NCI-H2029 treated with DMSO at 0.1 percent for 48 hours (cell line): ENCODE measurements at places on chromosomes 3 and 15.
A peak's percentile ranks its signal among the peaks of the same experiment; 100 is the strongest.

- no peak for DNase-seq
Observed at GRCh38 chr3:26307192-26307591, 315.4 kb upstream of the LRRC3B start.

GRCh38 chr3:157045238-157045850, 114.6 kb downstream of the CCNL1 start:
- DNase-seq = no peak

- peak; percentile 56 for DNase-seq
Observed at GRCh38 chr3:175336406-175337133, 477.4 kb downstream of the NAALADL2 start.

DNA sequence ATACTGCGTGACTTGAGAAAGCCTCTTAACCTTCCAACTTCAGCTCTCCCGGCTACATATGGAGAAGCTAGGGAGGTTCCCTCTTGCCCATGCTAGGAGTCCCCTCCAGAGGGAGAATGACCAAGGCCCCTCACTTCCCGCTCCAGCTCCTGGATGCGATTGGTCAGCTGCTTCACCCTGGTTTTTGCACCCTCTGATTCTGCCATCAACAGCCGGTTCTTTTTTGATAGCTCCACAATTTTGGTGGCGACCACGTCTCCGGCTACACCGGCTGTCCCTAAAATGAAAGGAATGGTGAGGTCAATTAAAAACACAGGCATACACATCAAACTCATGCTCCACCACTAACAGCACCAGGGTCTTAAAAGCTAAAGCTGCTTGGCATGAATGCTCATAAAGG, 20.6 kb downstream of the CCDC13 start:
- DNase-seq = no peak

DNA sequence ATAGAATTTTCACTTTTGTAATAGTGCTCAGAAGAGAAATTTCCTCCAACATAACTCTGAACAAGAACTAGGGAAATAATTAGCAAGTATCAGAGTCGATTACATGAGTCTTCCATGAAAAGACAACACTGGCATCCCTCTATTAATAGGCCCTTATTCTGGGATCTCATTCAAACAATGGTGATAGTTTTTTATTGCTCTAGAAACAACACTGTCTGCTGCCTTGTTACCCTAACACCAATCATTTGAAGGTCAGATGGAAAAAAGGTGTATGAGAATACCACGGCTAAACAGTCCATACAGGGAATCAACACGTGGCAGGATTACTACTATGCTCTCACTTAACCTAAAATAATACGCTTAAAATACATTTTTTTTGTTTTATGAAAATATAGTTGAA, 35.9 kb downstream of the GNB4 start:
- no peak for DNase-seq

GRCh38 chr3:139530717-139531116, 8.8 kb downstream of the RBP1 start:
- no peak for DNase-seq

DNA sequence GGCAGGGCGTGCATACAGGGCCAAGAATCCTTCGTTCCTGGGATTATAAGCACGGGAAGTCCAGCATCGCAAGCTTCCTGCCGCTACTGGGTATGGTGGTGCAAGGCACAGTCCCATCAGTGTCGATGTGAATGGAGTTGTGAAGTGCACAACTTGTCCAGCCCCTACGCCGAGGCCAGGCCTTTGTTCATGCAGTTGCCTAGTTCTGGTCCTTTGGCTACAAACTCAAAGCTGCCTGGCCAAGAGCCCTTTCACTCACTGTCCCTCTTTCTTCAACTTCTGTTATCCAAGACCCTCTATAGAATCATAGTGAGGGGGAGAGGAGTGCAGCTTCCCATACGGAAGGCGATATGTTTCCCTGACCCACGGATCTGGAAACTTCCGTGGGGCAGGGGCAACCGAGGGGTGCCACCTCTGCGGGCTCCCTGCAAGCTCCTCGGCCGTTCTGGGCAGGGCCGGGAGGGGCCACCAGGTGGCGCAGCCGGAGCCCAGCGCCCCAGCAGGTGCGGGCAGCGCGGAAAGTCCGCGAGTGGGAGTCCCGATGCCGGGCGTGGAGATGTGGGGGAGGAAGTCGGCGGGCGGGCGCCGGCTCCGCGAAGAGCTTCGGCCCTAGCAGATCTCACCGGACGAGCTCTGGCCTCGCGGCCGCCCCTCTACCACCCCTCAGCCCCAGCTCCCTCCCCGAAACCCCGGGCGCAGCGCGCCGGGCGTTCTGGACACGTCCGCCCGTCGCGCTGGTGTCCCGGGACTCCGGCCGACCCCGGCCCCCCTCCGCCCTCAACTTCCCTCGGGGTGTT, 693 bp downstream of the RASGRP1 start:
- DNase-seq = no peak

GRCh38 chr3:168066882-168067281, 28.8 kb downstream of the GOLIM4 start:
- no peak for DNase-seq

DNA sequence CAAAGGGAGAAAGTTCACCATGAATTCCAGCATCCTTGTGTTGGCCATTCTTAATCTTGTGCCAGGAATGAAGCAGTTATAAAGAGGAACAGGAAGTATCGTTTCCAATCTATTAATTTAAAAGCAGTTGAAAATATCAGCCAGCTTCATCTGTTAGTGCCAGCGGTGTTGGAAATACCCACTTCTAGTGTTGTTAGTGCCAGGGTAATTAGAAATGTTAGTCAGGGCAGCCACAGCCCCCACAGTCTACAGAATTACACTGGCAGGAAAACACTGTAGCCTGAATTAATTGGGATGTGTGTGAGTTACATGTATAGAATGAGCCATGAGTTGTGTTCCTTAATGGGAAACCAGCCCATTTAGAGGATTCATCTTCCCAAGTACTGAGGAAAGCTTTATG, 127.8 kb downstream of the GHSR start:
- no peak for DNase-seq

- no peak for DNase-seq
Observed at GRCh38 chr15:96428742-96429141, 98.2 kb downstream of the NR2F2 start.

DNA sequence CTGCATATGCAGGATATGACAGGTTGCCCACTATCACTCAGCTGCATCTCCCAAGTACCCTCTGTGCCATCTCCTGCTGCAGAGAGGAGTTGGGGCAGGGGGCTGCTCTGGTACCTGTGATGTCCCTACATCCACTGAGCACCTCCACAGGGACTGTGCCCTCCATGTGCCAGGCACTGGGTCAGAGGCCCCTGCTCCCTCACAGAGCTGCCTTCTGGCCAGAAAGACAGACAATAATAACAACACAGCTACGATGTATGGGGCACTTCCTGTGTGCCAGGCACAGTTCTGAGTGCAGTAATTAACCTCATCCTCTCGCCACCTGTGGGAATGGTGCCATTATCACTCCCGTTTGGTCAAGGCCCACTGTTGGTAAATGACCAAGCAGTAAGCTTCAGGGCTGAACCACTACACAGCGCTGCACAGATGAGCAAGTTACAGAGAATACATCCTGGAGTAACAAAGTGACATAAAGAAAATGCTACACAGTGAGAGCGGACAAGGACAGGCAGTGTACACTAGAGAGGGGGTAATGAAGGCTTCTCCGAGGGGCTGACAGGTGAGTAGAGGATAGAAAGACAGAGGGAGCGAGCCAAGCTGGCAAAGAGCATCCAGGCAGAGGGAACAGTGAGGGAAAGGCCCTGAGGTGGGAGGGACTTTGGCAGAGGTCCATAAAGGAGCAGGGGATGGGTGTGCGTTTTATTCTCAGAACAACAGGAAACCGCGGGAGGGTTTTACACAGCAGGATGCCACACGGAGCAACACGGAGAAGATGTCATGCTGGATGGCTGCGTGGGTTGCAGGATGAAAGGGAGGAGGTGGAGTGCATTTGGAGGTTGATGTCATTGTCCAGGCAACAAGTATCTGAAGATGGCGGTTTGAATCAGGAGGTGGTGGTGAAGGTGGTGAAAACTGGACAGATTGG, 13.6 kb downstream of the WNT7A start:
- DNase-seq = peak; percentile 37

GRCh38 chr3:112371569-112371968, 38.6 kb downstream of the CD200 start:
- no peak for DNase-seq

DNA sequence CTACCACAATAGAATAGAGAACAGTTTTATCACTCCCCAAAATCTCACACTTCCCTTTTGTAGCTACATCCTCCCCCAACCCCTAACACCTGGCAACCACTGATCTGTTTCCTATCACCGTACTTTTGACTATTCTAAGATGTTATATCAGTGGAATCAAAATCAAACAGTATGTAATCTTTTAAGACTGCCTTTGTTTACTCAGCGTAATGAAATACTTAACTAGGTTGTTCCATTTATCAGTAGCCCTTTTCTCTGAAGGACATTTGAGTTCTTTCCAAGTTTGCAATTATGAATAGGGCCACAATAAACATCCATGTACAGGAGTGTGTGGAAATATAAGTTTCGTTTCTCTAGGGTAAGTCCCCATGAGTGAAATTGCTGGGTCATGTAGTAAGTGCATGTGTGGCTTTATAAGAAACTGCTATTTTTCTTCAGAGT, 372.3 kb downstream of the SV2B start:
- no peak for DNase-seq

- no peak for DNase-seq
Observed at GRCh38 chr15:98893401-98893800, 114.2 kb downstream of the PGPEP1L start.

DNA sequence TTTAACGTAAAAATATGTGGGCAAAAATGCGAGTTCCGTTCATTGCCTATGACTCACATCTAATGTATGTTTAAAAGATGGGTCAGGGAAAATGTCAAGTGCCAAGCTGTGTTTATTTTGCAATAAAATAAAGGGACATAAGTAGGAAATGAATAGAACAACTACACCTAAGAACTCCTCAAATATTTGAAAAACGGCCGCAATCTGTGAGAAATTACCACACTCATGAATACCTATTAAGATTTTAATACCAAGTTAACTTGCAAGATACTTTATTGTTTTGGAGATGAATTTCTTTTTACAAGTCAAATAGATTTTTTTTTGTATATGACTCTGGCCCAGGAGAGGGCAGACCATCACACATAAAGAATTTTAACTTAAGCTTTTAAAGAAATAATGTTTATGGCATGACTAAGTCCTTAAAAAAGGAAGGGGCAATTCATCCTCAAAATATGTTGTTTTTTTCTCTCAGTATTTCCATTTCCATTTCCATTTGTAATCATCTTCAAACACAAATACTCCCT, 152.7 kb downstream of the SUCNR1 start:
- DNase-seq = peak; percentile 27

- no peak for DNase-seq
Observed at GRCh38 chr3:190169877-190170276, 49.2 kb upstream of the P3H2 start.

DNA sequence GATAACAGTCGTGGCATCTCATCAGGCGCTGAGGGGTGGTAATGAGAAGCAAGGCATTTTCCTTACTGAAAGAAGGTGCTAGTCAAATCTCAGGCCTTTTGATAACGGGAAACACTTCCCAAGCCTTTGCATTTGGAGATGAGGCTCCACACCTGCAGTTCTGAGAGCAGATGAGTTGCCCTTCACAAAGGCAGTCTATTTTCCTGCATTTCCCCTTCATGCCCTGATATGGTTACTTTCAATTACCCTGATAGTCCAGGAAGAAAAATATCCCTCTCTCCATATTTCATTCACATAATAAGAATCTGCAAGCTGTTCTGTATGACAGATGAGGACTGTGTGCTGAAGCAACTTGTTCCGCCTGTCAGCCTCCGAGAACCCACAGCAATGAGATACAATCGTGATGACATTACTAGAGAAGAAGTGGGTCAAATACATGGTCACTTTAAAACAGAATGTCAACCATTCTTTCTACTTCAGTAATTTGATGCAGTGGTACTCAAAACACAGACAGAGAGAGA, 25.0 kb downstream of the FHIT start:
- no peak for DNase-seq

DNA sequence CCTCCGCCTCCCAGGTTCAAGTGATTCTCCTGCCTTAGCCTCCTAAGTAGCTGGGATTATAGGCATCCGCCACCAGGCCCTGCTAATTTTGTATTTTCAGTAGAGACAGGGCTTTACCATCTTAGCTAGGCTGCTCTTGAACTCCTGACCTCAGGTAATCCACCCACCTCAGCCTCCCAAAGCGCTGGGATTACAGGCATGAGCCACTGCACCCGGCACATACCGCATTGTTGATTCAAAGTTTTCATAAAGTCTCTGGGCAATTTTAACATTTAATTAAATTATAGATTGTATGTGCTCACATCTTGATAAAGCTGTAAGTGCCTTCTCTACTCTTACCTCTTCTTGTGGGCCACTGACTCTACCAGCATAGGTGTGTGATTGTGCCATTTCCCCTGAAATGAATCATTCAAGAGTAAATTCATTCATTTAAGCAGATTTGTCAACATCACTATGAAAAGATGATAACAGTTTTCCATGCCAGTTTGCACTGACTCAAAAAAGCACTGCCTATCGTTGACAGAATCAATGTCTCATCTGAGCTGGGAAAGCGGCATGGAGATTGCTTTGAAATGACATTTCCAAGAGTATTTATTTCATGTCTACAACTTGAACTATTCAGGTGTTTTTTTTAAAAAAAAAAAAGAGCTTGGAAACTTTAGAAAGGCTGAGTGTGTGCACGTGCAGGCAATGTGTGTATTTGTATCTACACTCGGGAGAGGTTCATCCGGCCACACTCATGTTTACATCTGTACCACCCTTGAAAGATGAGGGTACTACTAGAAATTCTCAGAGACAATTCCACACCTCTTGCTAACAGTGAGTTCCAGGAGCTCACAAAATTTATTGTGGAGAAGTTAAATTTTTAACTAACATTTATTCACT, 3.5 kb downstream of the BCL2A1 start:
- DNase-seq = no peak

DNA sequence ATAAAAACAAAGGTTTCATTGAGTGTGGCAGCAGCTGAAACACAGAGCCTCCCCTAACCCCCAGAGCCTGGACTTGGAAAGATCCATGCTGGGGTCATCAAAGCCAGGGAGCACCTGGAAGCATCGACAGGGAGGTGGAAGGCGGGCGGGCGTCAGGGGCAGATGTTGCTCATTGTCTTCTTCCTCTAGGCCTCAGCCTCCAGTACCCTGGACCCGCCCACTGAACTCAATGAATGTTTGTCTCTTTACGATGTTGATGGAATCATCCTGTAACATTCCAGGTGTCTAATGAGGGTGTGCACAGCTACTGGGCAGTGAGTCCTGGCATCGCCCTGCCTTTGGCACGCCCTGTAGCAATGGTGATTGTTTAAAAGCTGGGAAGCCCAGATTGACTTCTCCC, 9.8 kb downstream of the GP5 start:
- no peak for DNase-seq

DNA sequence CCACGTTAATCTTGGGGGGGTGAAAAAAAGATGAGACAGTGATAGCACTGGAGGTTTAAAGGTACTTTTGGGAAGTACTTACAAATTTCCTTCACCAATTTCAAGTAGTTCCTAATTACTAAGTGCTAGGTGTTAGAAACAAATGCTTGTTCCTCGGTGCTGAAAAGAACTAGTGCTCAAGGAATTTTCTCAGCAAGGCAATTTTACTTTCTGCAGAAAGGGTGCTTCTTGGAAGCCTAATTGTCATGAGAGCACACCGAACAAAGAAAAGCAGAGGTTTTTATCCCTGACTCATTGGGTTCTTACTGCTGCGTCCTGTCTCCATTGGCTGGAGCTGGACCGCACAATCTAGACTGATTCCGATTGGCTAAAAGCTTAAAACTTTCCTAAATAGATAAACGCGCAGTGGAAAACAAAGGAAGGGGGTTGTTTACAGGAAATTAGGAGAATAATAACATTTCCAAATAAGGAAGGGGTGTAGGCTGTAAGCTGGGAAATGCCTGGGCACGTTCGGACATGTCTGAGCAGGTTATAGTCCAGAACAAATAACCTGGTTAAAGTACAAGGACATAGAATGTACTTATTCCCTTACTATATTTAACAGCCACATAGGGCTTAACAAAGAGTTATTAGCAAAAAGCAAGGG, 49.6 kb downstream of the CHD2 start:
- no peak for DNase-seq
